ENCODE measurements at places on chromosomes 7 and 10.

DNA sequence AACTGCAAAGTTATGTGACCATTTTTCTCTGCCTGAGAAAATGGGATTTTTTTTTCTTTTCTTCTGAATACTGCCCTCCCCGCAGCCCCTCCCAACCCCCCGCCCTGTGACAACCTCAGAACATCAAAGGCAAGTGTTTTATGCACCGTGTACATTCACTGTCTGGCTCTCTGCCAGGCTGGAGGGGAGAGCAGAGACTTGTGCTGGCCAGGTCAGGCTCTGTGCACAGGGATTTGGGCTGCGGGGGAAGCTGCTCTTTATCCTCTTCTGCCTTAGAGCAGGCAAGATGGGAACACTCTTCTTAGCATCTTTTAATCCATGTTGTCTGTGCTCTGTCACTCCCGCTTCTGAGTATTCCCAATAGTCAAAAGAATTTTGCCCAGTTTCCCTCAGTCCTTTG lies 195.1 kb downstream of the CCSER2 start:
- no peak for DNase-seq

DNA sequence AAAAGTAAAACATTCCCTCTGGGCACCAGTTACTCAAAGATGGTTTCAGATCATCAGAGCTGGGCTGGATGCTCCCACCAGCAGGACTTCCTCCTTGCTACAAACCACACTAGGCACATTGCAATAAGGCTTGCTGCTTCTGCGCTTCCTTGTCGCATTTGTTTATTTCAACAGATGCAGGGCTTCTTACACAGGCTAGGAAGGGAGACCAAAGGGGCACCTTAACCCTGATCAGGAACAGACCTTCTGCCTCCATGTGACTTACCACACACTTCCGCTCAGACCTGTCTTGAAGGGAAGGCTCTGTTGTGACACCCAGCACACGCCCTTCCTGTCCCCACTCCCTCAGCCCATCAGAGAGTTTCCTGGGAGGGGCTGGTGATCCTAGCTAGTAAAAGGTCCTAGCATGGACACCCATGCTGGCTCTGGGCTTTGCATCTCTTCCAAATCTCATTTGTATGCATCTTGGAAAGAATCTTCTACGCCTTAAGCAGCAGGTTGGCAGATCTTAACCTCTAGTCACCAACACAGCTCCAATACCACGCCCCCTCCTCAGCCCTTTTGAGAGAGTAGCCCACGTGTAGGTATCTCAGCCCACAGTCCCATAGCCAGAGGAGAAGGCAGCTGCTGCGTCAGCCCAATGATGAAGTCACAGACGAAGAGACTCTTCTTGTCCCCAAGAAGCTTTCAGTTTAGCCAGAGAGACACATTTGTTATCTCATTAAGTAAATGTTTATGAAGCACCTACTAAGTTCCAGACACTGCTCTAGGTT lies 47.1 kb upstream of the SVIL start:
- DNase-seq = no peak

DNA sequence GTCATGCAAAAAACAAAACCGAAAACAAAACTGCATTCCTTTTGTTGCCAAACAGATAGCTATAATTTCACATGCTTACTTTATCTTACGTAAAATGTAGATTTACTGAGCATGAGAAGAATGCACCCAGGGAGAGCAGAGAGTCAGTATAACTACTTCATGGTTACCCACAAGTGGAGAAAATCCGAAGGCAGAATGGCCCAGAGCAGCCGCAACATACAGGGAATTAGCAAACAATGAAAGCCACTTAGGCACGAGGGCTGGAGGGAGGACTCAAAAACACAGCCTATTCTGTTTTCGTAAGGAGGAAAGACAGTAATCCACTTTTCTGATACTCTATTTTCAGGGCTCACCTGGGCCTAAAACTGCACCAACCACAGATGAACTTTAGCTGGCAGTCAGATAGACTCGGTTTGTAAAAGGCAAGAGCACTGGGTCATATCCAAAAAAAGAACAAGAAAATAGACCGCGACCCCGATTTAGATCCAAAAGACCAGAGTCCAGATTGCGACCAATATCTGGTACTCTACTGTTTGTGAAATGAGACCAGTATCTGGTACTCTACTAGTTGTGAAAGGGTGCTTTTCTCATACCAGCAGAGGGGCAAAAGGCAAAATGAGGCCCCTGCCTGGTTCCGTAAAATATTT lies 1.3 kb downstream of the ITPRIP start:
- no peak for DNase-seq

DNA sequence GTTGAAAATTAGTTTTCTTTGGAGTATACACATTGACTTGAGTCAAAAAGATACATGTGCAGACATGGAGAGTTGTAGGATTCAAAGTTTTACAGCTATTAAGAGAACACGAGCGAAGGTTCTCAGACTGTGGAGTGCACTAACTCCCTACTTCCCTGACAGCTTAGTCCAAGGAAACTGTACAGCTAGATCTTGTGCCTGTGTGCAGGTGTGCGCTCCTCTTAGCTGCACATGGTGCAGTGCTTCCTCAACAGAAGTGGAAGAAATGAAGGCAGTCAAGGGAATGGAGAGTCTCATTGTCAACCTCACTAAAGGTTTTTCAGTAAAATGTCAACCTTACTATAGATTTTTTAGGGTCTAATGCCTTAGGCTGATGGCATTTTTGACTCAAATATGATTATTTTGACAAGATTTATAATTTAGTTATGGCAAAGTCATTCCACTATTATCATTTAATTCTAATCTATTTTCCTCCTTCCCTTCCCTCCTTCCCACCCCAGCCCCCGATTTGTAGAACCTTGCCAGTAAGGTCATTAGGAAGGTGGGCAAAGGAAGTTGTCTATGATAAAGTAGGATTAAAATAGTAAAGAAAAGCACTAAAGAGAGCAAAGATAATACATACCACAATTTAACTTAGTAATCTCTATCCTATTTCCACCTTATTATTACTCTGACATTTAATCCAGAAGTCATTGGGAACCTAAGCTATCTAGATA lies 13.6 kb downstream of the PDK4 start:
- DNase-seq = no peak

DNA sequence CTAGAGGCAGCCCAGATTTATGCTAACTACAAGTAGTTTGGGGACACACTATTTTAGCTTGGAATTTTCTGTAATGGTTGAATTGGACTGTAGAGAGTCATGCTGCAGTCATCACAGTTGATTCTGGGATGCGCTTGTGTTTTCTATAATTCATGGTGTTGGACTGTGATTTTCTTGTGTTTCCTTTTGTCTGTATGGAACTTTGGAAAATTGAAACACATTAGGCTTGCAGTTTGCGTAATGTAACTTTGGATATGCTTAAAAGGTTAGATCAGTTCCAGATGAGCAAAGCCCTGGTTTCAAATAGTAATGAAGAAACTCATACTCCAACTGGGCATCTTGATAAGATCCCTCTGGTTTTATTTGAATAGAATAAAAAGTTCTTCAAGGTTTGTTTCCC lies 502.2 kb downstream of the ARL4A start:
- no peak for DNase-seq

GRCh38 chr10:107579970-107580369 lies 415.5 kb upstream of the SORCS1 start:
- no peak for DNase-seq

- no peak for DNase-seq
These were observed 440.6 kb downstream of the PARD3 start for GRCh38 chr10:34374356-34375045.

DNA sequence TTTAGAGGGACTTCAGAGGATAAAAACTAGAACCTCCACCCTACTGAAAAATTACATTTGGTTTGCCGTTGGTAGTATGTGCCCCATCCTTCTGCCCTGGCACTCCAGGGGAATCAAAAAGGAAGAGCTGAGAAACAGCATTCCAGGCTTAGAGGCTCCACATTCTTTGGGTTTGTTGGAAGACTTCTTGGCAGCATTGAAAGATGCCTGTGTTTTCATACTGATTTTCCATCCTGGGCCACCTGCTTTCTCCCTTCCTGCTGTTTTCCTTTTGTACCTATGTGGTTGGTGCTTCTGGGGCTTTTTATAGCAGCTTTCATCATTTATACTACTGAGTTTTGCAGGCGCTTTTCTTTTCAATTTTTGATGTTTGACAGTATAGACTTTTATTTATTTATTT lies 61.7 kb downstream of the AUTS2 start:
- no peak for DNase-seq

GRCh38 chr10:89440226-89441009 lies 26.1 kb downstream of the IFIT5 start:
- no peak for DNase-seq
